ENCODE measurements at places on chromosomes 2 and 18.

DNA sequence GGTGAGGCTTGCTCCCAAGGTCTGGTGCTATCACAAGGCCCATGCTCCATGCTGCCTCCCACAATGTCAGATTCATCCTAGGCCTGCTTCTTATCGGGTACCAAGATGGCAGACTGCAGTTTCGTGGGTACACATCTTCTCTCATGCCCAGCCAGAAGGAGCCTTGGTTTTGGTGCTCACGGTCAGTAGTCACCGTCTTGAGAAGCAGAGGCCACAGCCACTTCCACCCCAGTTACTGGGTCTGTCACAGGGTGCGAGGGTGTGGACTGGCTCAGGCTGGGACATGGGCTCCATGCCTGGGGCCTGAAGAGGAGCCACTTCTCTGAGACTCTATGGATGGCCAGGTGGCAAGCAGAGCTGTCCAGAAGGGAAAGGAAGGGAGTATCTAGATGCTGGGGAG, 178.8 kb upstream of the HS6ST1 start:
- DNase-seq = no peak

DNA sequence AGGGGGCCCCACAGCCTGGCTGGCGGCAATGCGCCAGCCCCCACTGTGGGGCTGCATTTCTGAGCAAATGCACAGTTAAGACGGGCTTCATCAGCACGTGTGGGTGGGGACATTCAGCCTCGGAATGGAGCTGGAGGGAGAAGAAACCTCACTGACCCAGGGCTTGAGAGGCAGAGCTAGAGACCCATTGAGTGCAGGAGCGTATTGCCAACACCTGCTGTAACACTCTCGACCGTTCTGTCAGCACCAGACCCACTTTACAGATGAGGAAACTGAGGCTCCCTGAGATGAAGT, 200.9 kb upstream of the RAB6C start:
- no peak for DNase-seq

DNA sequence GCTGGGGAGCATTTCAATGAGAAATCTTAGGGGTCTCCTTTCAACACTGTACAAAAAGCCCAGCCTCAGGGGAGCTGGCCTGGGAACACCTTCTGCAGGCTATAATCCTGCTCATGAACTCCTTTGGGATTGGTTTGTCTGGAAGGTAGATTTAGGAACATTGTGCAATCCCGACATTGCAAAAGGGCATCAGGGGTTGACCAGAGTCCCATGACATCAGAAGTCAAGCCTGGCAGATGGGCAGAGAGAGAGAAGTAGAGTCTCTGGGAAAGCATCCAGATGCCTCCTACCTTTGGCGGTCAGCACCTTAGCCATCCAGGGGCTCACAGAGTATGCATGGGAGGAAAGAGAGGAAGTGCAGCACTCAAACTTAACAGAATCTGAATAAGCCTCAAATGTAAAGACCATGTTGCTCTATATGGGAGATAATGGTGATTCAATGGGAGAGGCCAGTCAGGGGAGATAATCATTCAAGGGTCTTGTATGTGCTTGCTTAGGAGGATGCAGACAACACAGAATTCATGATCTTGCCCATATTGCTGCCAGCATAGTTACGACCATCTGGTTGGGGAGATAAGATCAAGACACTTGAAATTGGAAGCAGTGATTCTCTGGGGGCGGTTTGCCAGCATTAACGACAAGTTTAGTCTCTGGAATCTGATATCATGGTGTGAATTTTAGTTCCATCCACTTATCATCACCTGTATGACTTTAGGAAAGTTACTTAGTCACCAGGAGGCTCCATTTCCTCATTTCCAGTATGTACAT, 58.3 kb upstream of the UPP2 start:
- DNase-seq = no peak

- no peak for DNase-seq
Measured at GRCh38 chr2:70991142-70991541, 3.5 kb downstream of the TEX261 start.

DNA sequence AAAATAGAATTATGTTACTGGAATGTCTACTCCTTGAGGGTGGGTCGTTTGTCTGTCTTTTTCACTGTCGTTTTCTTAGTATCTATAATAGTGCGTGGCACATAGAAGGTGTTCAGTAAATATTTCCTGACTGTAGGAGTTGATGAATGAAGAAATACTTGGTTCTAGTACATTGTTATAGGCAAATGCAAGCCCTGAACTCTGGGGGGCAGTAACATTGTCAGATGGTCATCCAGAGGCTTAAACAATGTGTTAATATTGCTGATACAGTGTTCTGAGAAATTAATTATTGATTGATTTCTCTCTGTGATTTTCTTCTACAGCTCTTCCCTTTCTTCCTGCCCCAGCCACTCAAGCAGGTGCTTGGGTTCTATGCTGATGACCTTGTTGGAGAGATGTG, 24.4 kb upstream of the THOC1 start:
- no peak for DNase-seq

DNA sequence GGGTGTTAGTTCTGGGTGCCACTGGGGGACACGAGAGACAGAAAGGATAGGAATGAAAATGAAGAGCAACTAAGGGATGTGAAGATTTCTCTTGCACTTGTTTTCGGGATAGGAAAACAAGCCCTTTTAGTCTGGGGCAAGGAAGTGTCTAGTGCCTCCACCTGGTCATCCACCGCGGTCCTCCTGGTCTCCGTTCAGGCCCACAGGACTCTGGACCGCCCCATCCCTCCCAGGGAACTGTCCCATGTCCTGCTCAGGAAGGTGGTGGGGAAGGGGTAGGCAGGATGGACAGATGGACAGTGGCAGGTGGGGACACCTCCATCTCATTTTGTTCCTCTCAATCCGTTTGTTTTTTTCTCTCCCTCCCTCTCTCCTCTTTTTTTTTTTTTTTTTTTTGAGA, 45.9 kb downstream of the AGAP1 start:
- DNase-seq = no peak

DNA sequence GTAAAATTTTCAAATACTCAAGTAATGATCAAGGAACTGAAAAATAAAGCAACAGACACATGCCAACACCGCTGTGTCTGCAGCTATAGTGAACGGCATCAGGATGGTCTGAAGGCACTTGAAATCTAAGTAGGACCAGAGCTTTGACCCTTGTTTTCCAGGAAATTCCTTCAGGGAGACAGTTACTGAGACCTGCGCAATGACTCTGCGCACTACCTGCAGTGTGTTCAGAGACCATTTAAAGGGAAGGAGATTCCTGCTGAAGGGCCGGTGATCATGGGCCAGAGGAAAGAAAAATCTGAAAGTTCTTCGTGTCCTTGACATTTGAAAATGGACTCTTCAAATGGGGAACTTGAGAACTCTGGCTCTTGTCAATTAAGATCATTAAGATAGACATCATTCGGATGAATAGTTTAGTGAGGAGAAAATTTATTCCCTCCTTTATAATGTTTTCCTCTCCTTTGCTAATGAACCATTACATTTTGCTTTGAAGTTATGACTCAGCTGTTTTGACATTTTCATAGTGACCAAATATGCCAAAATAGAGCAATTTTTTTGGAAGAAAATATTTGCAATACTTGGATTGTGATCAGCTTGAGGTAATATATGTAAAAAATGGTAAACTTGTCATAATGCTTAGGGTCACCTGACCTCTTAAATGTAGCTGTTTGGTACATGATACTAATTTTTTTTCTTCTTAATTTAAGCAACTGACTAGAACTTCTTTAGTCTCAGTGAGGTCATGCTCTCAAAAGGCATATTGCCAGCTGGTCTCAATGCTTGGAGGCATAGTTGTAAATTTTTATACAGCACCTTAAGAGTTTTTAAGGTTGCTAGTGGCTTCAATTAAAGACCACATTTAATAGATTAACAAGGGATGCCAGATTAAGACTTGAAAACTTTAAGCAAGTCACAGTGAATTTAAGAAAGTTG, 329.3 kb downstream of the ARHGAP15 start:
- DNase-seq = no peak

GRCh38 chr2:201852878-201853415, 46.6 kb downstream of the CDK15 start:
- no peak for DNase-seq

DNA sequence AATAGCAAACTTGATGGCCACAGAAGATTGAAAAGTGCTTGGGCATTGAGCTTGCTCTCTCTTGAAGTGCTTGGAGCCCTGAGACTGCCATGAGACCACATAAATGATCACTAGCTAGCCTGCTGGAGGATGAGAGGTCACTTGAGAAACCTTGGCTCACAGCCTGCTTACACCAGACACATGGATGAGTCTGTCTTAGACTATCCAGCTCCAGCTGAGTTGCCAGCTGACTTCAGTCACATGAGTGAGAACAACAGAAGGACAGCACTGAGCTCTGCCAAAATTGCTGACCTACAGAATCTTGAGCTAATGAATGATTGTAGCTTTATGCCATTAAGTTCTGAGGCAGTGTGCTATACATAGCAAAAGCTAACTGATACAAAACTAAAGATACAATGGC, 18.1 kb downstream of the NABP1 start:
- no peak for DNase-seq

DNA sequence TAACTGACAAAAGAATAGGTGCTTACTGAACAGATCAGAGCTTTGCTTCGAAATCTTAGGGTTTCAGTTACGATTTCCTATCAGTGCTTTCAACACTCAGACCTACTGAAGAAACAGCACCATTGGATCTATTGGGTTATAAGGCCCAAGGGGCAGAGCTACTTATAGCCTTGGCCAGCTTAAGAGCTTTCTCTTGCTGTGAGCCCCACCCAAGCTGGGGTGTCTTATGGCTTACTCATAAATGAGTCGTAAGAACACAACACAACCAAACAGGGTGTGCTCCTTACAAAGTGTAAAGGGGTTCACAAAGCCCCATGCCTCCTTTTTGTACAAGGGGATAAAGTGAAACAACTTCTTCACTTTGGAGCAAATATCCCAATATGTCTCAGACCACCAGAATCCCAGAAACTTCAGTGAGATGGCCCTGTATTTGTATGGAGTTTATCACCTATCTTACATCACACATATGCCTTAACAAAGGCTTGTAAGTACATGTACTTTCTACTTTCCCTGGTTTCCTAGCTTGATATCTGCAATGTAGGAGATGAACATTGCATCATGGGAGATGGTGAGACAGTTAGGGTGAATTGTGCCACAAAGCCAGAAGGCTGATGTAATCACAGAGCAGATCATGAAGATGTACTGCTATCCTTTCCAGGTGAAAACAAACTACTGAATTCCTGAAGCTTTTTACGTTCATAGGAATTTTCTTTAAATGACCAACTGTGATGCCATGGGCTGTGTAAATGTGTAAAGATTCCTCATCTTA, 115.5 kb upstream of the GLI2 start:
- DNase-seq = no peak

GRCh38 chr2:10188211-10188610, 65.7 kb downstream of the RRM2 start:
- DNase-seq = no peak

DNA sequence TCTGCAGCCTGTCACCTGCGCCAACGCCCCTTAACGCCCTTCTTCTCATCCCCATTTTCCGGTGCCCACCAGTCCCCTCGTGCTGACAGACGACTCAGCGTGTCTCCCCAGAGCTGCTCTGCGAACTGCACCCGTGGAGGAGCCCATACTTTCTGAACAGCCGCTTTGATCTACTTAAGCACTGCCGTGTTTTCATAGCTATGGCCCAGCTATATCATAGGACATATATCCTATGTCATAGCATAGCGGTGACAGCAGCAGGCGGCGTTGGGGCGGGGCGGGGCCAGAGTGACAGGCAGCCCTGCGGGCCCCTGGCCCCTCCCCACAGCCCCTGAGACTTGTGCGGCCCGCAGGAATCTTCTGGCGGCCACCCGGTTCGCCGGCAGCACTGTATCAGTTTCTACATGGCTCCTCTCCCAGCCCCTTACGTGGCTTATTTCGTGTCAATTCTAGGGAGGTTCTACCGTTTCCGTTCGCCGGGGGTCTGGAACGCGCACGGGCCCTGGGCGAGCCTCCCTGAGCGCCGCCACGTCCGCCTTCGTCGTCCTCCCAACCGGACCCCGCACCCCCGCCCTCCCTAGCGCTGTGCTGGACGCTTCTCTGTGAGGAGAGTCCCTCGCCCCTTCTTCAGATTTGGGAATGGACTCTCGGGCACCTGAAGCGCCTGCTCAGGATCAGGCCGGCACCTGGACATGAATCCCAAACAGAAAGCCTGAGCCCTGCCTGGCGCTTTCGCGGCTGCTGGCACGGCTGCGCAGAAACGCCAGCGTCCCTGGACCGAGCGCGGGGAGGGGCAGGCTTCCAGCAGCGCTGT, 35.4 kb downstream of the PTPN18 start:
- DNase-seq = peak; percentile 39

DNA sequence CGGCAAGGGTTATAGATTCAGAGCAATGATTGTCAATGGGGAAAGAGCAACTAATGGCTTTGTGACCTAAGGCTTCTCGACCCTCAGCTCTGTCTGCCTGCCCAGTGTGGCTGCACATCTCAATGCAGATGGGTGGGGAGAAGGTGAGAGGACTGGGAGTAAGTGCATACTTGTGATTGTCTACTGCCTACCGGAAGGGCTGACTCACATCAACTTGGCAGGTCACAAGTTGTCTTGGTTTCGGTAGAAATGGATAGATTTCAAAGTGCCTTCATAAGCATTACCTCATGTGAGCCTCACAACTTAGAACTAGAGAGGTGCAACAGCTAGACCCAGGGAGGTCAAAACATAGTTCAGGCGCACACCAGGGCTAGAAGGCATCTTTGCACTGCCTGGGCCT, 29.4 kb downstream of the STAT1 start:
- no peak for DNase-seq

GRCh38 chr2:118846442-118846952, 951 bp downstream of the EN1 start:
- no peak for DNase-seq

DNA sequence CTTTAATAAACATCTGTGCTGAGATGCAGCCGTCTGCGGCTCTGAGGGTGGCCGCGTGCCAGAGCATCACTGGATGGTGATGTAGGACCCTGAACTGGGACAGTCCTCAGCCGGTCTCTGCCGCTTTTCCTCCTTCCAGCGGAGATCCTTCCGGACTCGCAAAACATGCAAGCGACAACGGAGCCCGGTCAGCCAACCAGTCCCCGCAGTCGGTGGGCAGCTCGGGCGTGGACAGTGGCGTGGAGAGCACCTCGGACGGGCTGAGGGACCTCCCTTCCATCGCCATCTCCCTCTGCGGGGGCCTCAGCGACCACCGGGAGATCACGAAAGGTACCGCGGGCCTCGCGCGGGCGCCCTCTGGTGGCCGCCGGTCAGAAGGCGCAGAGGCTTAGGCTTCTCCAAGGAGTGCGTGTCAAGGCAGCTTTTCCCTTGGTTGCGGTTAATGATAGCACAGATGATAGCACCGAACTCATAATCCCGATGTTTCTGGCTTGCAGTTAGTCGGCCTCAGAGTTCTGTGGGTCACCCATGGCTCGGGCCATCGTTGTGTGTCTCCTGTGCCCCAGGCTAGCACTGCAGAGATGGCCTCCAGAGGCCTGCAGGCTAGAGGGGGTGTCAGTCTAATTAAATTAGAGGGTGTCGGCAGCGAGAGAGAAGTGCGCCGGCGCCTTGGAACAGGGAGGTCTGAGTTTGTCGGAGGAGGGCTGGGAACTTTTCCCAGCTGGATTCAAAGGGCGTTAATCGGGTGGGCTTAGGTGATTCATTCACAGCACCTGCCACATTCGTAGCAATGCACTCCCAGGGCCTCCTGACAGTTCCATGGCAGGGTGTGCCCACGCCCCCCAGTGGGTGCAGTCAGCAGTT, 38.5 kb downstream of the LPIN1 start:
- DNase-seq = peak; percentile 17

- no peak for DNase-seq
Measured at GRCh38 chr2:236171680-236172254, 3.6 kb upstream of the GBX2 start.

- no peak for DNase-seq
Measured at GRCh38 chr2:113977660-113978523, 88.0 kb downstream of the ACTR3 start.

Data from T-helper 1 cell (primary cell).